Foreskin fibroblast (primary cell): ENCODE measurements at places on chromosomes 11 and 22.
A peak's percentile ranks its signal among the peaks of the same experiment; 100 is the strongest.

DNA sequence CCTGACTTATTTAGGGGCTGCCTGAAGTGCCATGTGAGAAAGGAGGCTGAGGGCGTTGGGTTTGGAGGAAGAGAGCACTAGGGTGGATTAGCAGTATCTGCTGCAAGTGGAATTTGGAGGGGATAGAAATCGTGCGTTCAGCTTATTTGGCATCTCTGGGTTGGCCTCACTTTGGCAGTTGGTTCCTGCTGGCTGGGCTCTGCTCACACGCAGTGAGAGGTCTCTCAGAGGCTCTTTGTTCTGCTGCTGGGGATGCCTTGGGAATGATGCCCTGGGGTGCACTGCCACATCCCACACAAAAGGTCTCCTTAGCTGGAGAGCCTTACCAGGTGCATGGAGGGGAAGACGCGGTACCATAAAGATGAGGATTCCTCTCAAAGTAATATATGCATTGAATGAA, 17.7 kb upstream of the MICAL2 start:
- no peak for DNase-seq

GRCh38 chr11:67648140-67648795, 2.3 kb downstream of the ACY3 start:
- DNase-seq, result no peak

DNA sequence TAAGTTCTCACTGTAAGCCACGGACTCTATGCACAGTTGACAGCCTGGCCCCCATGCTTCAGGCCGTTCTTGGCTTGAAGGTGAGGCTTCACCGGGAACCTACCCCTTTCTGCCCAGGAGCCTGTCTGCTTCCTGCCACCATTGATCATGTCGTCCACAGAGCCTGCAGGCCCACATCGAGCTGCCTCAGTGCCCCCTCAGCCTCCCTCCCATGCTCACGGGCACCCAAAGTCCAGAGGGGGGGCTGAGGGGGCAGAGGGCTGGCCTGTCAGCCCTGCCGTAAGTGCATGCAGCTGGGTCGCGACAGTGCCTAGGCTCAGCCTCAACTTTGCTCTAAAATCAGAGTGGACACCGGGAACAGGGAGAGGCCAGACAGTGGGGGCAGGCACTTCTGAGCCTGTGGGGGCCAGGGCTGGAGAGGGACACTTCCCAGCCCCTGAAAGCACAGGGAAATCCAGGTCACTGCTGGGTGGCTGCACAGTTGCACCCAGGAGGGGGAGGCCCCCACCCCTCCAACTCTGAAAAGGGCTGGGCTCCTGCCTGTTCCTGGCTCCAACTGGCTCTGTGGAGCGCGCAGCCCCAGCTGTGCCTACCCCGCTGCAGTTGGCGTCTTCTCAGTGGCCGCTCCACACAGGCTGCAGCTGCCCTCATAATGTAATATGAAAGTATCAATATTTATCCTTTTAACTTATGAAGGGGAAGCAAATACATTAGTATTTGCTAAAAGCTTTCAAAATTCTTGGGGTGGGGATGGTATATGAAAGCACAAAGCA, 598.6 kb downstream of the DLG2 start:
- DNase-seq, result no peak

DNA sequence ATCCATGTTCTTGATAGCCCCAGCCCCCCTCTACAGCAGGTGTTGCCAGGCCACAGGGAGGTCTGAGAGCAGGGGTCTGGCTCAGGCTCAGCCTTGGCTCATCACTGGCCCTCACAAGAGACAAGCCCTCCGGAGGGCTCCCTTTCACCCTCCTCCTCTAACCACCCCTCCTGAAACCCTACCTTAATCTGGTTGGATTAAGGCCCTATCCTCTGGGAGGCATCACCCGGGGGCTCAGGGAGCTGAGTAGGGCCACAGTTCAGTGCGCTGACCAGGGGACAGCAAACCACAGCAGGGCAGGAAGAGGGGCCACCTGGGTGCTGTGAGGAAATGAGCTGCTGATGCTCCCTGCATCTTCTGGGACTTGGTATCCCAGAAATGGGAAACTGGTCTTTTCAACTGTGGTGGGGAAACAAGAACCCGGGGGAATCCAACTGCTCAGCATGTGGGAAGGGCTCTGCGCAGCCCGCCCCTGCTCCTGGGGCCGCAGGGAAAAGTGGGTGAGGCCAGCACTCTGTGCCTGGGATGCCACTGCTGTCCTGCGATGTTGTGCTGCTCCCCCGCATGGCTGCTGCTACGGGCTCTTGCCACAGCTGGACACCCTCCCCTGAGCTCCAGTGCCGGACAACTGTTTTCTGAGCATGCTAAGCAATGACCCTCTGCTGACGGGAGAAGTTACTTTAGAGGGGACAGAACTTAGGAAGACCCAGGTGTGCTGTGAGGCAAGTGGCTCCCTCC, 17.5 kb downstream of the ADORA2A start:
- no peak for DNase-seq

- peak; percentile 25 for DNase-seq
Measured at GRCh38 chr11:88482871-88483301, 145.3 kb upstream of the CTSC start.

GRCh38 chr11:76315182-76315853, 65.6 kb downstream of the THAP12 start:
- DNase-seq, result no peak
